ENCODE measurements at places on chromosomes 6 and 20.

- DNase-seq: no peak
Measured at GRCh38 chr20:62248890-62249560, 10.7 kb downstream of the OSBPL2 start.

- no peak for DNase-seq
Measured at GRCh38 chr20:56359212-56360132, 698 bp downstream of the FAM210B start.

DNA sequence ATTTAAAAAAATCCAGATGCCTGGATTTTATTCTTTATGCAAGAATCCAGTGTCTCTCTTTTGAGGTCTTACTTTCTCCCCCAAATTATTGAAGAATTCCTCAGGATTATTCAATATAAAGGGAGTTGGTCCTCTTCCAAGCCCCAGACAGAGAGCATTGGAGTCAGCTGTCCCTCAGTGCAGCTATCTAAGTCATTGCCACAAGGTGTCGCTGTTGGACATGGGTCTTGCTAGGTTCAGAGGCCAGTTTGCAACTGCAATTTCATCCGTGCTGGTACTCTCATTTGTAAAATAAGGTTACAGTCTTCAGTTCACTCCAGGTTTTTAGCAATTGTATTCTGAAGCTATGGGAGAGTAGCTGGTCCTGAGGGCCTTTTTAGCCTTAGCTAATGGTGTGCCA lies 27.8 kb downstream of the CCN2 start:
- no peak for DNase-seq

GRCh38 chr20:58822748-58823730 lies 27.7 kb downstream of the GNAS-AS1 start:
- DNase-seq: no peak

DNA sequence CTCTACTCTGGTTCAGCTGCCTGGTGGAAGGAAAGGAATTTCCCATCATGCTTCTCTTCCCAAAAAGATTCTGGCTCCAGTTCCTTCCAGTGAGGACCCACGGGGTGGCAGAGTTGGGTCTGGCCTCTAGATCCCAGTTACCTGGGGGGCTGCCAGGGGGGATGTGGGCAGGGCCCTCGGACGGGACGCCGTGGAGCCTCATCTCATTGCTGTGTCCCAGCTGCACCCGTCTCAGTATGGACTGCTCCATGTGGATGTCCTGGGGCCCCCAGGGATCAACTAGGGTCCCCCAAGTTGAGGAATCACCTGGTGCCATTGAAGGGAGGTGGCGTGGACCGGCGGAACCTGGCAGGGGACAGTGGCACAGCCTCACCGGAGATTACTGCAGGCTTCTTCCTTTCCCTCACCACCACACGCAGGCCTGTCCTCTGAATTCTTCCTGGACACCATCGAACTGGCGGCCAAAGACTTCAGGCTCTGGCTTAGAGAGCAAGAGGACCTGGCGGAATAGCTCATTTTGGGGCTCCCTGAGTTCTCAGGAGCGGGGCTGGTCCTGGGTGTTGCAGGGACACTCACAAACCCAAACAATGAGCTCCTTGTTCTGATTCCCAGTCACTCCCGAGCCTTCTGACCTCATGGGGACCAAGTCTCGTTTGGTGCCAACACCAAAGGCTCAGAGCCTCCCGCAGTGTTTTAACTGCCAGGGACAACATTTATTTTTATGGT lies 8.5 kb downstream of the ZBP1 start:
- DNase-seq: no peak

- DNase-seq: no peak
Measured at GRCh38 chr6:155039618-155040017, 44.5 kb downstream of the TIAM2 start.

- DNase-seq: no peak
Measured at GRCh38 chr20:60894091-60894490, 358.0 kb upstream of the CDH4 start.
